ENCODE measurements at places on chromosomes 4 and X. TPM values are rescaled to one million over a fixed set of nuclear protein-coding genes. Genes with fewer than 3 reads are reported as not detected.

GRCh38 chr4:185341841-185342240 lies 53.9 kb downstream of the LRP2BP start:
- DNase-seq: no peak

DNA sequence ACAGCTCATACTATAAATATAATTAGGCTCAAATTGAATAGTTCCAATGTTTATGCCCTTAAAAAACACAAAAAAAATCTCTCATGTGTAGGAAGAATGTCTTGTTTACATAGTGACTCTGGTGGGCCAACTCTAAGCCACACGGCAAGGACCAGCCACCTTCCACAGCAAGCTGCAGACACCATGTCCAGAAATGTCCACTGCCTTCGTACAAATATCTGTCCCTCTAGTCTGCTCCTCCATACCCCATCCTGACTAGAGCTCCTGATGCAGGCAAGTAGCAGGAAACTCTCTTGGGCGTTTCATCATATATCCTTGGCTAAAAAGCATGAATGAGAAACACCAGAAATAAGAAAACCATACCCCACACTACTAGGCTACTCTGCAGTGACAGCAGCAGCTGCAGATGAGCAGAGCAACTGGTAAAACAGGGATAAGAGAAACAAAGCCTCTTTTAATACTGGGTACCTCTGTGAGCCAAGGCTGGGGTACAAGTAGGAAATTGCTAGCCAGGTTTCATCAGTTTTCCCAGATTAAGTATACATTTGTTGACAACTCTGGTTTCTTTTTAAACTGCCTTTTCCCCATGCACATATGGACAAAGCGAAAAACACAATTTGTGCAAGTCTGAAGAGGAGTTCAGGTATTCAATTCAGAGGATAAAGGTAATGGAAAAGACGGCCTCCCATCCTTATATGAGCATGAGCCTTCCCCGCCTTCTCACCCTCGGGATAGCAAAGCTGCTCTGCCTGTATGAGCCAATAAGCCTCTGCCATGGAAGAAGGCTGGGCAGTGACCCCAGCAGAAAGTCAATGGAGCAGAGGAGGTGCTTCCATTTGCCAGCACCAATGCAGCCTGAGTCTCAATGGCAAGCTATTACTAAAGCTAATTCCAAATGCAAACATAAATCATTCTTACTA lies 245.4 kb downstream of the DCLK2 start:
- DNase-seq: no peak

DNA sequence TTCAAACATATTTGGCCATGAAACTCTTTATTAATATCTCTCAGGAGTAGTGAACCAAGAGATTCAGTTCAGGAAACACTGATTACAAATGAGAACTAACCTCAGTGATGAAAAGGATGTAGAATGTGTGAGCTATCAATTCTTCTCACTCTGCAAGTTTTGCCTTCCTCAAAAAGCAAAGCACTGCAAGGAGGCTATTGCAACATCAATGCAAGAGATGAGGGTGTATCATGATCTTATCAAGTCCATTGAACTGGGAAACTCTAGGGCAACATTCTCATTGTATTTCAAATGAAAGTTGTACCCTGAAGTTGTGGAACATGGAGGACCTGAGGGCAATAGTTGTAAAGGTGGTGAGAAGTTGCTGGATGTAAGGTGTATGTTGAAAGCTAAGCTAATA lies 56.4 kb upstream of the VEGFC start:
- no peak for DNase-seq

DNA sequence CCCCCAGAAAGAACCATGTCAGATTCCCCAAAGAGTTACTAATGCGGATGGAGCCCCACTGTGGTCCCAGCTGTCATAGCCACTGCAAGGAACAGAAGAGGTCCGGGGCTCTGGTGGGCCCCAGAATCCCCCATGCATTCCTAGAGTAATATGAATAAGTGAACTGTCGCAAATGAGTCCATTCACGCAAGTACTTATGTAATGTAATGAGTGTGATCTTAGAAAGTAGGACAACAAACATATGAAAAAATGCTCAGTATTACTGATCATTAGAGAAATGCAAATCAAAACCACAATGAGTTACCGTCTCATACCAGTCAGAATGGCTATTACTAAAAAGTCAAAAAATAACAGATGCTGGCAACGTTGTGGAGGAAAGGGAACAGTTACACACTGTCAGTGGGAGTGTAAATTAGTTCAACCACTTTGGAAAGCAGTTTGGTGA lies 141.5 kb upstream of the RBPJ start:
- no peak for DNase-seq

- peak; percentile 4 for DNase-seq
Measured at GRCh38 chrX:17081511-17081910, 135.1 kb downstream of the REPS2 start.

- no peak for DNase-seq
Measured at GRCh38 chr4:63589796-63590195, 819.5 kb downstream of the TECRL start.

DNA sequence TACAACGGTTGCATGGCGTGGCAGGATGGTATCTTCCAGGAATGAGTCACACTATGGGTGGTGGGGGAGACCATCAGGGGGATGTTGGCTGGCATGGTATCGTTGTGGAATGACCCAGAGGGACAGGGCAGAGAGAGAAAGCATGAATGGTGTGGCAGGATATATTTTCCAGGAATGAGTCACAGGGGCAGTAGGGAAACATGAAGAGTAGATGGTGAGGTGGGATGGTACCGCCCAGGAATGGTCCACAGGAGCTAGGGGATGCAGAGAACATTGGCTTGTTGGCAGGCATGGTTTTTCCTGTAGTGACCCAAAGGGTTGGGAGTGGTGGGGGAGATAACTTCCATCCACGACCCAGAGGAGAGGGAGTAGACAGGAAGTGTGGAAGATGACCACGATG lies 62.4 kb downstream of the MAOA start:
- no peak for DNase-seq

NUP62CL gene
- not detected for total RNA-seq

Measured in gastrocnemius medialis (tissue), 4 donors.